ENCODE measurements at places on chromosomes 6 and 20.

GRCh38 chr6:43683708-43684455 is 3.7 kb downstream of the MRPS18A start:
- no peak for DNase-seq

GRCh38 chr6:118869894-118870589 is 23.9 kb upstream of the ASF1A start:
- DNase-seq, result no peak

DNA sequence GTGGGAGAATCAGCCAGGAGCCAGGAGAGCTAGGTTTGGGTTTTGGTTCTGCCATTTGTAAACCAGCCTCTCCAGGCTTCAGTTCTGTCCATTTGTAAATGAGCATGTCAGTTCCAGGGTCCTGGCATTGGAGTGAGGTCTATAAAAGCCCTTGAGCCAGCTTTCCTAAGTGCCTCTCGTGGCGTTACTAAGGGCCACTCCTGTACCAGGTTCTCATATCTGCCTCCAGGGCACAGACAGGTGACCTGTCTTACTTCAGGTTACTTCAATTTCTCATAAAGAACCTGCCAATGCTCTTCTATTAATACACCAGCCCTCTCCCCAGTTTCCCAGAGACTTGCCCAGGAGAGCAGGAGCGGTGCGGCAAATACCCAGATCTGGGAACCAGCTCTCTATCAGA is 101.9 kb downstream of the VEGFA start:
- no peak for DNase-seq

- DNase-seq, result no peak
Measured at GRCh38 chr6:128531696-128532095, 11.3 kb upstream of the PTPRK start.

DNA sequence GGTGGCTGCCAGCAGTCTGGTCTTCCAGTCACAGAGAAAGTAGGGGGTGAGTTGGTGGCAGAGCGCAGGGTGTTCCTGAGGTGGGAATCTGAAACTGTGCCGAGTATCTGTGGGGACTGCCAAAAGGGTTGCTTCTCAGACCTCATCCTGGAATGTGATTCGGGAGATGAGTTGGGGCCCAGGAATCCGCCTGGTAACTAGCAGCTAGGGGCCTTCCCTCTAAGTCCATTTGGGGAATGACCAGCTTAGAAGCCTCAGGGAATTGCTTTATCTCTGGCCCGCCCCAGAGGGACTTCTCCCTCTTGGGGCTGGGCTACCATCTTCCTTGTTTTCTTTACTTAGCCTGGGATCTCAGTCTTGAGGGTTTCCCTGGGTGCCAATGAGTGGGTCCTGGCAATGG is 49.6 kb downstream of the MOCS1 start:
- DNase-seq, result no peak

DNA sequence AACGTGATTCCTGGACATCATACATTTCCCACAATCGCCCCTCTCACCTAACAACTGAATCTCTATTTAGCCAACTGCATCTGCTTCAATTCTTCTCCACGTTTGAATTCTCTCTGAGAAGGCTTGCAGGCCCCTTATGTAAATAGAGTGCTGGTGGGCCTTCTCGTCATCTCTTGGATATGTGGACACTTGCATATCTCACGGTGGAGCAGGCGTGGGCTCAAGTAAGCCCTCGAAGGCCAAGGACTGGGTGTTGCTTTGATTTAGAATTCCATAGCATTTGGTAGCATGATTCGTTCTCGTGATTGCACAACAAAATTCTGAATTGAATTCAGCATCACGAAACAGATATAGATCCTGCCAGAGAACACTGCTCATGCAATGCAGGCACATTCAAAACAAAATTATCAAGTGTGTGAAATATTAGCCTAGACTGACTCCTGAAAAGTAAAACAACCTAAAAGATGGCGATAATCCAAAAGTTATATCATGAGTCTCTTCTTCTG is 613.6 kb downstream of the TFAP2A start:
- no peak for DNase-seq

GRCh38 chr6:127786109-127786508 is 114.7 kb downstream of the THEMIS start:
- DNase-seq, result no peak

DNA sequence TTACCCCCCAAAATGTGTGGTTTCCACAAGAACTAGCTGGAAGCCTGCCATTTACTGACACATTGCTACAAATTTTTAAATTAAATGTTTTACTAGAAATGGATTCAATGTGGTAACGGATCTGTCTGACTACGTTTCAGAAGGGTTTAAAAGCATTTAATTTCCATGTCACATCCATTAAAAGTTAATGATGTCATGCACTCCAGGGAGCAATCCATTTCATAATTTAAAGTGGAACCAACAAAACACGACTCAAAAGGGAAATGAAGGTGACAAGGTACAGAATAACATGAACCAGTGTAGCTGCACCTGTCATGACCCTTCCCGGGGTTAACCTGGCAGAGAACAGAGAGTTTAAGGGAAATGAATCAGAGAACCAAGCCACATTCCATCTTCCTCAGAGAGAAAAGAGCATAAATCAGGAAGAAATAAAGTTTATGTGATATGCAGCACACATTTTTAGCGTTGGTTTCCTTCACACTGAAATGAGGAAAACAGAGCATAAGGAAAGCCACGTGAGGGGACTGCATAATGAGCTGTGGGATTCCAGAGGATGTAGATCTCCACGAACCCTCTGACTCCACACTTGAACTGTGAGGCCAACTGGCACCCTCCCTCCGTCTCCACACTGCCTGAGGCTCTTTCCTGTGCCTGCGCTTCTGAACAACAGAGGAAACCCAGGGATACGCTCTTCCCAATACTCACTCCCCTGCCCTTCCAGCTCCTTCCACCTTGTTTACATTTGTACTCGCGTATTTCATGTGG is 170.3 kb upstream of the AHI1 start:
- no peak for DNase-seq

All from vagina (tissue), 2 donors.